ENCODE measurements at places on chromosomes 16 and 17.

DNA sequence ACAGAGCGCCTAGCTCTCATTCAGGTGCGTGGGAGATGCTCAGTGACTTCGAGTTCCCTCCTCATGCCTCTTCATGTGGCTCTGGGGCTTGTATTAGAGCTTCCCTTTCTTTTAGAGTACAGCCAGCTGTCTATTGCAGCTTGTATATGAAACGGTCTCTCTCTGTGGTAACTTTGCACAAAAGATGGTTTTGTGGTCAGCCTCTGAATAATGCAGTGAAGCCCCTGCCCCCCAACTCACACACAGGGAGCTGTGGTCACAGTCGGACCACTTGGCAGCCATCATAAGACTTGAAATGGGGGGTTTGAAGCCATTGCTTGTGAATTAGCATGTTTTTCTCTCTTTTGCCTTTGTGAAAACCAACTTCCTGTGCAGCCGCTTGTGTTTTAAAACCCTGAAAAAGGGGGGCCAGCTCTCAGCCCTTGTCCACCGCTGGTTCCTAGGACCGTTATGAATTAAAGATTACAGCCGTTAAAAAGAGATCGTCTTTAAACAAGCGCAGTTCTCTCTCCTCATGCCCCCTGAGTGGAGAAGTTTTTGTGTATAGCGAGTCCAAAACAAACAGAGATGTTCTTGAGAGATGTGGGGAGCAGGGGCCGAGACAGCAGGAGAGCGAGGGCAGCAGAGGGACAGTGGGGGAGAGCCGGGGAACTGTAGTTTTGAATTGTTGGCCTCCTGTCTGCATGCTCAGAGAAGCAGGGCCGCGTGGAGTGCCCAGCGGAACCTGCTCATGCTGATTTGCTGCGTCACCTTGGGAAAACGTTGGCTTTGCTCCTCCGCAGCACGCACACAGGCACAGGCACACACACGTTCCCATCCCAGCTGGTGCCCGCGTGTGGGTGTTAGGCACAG lies 199.0 kb downstream of the MSI2 start:
- no peak for DNase-seq

- DNase-seq, result peak; percentile 47
Measured at GRCh38 chr17:412211-413015, 59.8 kb upstream of the RPH3AL start.

GRCh38 chr17:44359006-44359405 lies 4.6 kb downstream of the FAM171A2 start:
- no peak for DNase-seq

GRCh38 chr17:73953206-73954033 lies 250.1 kb upstream of the RPL38 start:
- no peak for DNase-seq

GRCh38 chr17:79811868-79812352 lies 15.0 kb upstream of the CBX8 start:
- DNase-seq, result no peak

- DNase-seq, result no peak
Measured at GRCh38 chr16:68229431-68230175, 6.3 kb downstream of the ESRP2 start.

GRCh38 chr17:64565563-64565962 lies 58.8 kb downstream of the CEP95 start:
- no peak for DNase-seq

DNA sequence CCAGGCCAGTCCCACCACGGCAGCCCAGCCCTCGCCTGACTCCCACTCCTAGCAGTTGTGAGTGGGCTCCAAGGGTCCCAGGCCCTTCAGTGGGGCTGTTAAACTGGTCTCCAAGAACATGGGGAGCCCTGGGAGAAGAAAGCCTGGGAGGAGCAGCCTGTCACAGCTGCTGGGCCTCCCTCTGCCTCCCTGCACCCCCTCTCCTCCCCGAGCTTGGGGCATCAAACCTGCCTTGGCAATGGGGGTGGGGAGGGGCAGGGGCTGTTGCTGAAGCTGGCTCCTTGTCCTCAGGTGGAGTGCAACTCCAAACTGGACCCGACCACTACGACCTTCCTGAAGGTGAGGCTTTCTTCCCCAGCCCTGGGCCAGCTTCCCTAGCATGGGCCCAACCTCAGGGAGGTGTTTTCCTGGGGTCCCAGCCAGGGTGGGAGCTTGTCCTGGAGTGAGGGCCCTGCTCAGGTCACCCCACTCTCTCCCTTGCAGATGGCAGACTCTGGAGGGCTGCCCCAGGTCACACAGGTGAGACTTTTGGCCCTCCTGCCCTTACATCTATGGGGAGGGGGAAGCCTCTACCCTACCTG lies 6.6 kb upstream of the SETD6 start:
- DNase-seq, result no peak

- no peak for DNase-seq
Measured at GRCh38 chr17:46205975-46206374, 12.7 kb upstream of the KANSL1 start.

DNA sequence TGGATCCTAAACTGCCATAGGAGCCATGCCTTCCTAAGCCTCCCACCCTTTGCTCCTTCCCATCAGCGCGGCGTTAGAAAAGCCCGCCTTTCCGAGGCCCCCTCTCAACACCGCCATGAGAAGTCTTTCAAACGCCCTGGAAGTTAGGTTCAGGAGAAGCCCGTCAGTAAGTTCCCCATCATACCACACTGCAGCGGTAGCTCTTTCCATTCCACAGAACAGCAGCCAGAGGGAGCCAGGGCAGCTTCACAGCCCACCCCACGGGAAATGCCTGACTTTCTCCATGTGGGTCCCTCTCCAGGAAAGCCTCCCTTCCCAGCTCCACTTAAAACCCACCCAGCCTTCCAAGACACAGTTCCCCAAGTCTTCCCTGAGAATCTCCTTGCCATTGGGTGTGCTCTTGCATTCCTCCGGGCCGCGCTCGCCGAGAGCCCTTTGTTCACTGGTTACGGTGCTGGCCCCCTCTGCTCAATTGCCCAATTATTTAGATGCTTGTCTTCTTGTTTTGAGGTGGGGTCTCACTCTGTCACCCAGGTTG lies 28.7 kb downstream of the KIAA0513 start:
- DNase-seq, result no peak

- DNase-seq, result no peak
Measured at GRCh38 chr16:85620374-85620773, 7.3 kb downstream of the GSE1 start.

- no peak for DNase-seq
Measured at GRCh38 chr16:85724126-85724879, 26.6 kb downstream of the C16orf74 start.

GRCh38 chr16:27670071-27670810 lies 120.3 kb downstream of the KATNIP start:
- no peak for DNase-seq

DNA sequence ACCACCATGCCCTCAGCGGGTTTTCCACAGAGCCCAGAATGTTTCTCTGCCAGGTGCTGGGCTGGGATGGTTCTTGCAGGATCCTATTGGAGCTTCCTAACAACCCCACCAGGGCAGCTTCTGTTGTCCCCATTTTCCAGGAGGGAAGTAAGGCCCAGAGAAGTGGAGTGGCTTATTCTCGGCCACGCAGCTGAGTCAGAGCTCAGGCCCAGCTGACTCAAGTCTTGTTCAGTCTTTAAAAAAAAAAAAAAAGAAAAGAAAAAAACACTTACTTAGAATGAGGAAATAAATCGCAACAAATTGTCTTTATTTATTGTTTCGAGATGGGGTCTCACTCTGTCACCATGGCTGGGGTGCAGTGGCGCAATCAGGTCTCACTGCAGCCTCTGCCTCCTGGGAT lies 413.0 kb downstream of the CPPED1 start:
- DNase-seq, result no peak

DNA sequence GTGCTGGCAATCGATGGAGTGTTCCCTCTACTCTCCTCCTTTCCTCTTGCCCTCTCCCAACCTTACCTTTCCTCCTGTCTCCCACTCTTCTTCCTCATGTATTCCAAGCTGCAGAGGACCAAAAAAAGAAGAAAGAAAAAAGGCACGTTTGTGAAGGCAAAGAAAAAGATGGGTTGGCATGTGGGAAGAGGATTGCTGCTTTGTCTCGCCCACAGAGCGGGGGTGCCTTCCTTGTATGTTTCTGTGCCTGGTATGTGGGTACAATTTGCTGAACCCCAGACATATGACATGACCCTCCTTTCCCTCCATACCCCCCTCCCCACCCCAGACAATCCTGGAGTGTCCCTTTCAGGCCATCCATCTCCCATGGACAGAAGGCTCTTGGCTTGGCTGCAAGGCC lies 13.1 kb upstream of the CTCF start:
- no peak for DNase-seq

- DNase-seq, result no peak
Measured at GRCh38 chr17:81579821-81580321, 27.7 kb upstream of the FAAP100 start.

DNA sequence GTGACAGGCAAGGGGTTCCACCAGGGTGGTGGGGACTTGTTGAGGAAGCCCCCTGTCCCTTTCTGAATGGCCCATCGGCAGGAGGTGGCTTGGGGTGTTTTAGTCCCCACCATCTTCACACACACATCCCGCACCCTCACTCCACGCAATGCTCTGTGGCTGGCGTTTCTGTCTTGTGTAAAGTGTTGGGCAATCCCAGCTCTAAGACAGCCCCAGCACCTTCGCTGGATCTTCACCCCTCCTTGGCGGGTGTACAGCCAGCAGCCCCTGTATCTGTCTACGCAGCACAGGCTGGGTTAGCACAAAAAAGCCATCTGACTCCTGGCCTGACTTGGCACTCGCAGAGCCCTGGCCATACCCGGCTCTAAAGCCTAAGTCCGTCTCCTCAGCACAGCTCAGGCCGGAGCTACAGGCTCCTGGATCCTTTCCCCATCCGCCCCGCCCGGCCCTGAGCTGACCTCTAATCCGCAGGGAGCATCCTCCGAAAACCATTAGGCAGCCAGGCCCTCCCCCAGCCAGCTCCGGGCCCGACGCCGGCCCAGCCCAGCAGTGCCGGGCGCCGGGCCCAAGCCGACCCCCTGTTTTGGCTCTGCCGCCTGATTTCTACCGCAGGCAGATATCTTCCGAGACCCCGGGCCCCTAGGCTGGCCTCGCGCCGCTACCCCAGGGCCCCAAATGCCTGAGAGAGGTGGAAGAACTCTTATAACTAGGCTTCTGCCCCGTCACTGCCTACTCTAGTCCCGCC lies 42.4 kb upstream of the TAC4 start:
- DNase-seq, result no peak

DNA sequence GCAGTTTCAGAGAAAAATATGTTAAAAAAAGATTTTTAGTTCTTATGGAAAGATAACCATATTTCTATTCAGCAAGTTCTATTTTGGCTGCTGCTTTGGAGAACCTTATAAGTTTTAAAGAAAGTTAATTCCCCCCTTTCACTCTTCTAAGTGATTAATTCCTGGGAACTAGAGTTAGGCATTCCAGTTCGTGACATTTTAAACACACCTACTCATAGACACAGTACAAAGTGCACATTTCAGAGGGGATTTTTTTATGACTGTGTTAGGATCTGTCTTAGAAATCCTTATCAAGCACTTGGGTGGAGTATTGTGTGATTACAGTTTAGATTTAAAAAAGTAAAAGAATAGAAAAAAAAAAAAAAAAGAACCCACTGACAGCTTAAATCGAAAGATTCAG lies 3.5 kb upstream of the CDH11 start:
- DNase-seq, result no peak

DNA sequence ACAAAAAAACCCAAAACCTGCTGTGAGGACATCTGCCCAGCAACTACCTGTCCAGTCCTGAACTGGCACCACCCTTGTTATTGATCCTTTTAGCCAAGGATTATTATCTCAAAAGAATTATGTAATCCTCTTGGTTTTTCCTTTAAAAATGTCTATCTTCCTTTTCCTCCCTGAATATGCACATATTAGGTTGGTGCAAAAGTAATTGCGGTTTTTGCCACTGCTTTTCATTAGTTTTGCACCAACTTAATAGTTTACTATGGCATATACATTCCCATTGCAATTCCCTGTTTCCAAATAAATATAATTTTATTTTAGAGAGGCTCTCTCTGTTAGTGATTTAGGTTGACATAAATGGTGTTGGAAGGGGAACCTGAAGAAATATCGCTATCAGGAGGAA lies 51.3 kb downstream of the MPHOSPH6 start:
- DNase-seq, result no peak

DNA sequence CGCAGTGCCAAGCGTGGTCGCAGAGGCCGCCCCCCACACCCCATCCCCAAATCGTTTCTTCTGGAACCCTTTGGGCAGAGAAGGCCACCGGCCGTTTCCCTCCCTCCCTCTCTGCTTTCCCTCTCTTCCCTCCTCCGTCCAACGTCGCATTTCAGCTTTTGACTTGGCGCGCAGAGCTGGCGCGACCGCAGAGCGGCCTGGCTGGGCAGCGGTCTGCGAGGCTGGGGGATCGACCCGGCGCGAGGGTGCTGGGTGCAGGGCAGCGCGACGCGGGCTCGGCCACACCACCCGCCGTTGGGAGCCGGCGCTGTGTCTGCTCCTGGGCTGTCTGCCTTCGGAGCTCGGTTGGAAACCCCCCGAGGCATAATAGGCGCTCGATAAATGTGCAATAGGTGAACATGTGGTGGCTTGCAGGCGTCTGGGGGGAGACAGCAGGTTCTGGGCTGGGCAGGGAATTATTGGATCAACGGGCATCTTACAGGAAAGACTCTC lies 2.8 kb upstream of the NTN3 start:
- DNase-seq, result no peak

DNA sequence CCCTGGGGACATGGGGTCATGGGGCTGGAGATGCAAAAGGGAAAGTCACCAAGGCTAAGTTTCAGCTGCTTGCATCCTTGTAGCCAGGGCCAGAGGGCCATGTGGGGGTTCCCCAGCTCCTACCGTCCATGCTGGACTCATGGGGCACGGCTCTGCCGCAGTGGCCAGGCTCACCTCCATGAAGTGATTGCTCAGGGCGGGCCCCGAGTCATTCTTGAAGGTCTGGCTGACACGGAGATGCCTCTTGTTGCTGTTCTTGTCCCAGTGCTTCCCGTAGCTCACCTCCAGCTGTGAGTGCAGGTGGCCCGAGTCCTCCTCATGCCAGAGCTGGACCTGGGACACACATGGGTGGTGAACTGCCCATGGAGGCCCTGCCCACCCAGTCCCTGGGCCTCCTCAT lies 114.5 kb downstream of the RMI2 start:
- DNase-seq, result no peak

DNA sequence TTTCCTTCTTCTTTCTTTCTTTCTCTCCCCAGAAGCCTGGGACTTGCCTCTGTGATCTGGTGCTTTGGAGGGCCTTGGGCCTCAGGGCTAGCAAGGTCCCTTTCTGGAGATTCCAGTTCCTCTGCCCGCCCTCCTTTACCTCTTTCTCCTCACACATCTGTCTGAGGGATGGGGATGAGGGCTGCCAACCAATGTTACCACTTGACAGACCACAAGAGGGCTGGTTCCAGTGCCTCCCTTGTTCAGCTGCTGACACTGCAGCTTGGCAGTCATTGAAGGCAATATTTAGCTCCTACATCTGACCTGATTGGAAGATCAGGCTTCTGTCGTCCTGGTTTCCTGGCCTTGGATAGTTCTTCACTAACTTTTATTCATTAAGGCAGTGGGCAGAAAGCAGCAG lies 3.6 kb upstream of the ZNF652 start:
- DNase-seq, result no peak

GRCh38 chr16:11417487-11417886 lies 72.2 kb downstream of the RMI2 start:
- no peak for DNase-seq
